ENCODE measurements at places on chromosomes 5 and 9.
A peak's percentile ranks its signal among the peaks of the same experiment; 100 is the strongest.

- no peak for DNase-seq
These were observed 6.3 kb upstream of the DNAJB5 start for GRCh38 chr9:34983209-34983608.

- no peak for DNase-seq
These were observed 3.8 kb downstream of the TGFBI start for GRCh38 chr5:136032564-136032963.

- DNase-seq, result no peak
These were observed 2.4 kb upstream of the TRMT10B start for GRCh38 chr9:37751186-37751585.

DNA sequence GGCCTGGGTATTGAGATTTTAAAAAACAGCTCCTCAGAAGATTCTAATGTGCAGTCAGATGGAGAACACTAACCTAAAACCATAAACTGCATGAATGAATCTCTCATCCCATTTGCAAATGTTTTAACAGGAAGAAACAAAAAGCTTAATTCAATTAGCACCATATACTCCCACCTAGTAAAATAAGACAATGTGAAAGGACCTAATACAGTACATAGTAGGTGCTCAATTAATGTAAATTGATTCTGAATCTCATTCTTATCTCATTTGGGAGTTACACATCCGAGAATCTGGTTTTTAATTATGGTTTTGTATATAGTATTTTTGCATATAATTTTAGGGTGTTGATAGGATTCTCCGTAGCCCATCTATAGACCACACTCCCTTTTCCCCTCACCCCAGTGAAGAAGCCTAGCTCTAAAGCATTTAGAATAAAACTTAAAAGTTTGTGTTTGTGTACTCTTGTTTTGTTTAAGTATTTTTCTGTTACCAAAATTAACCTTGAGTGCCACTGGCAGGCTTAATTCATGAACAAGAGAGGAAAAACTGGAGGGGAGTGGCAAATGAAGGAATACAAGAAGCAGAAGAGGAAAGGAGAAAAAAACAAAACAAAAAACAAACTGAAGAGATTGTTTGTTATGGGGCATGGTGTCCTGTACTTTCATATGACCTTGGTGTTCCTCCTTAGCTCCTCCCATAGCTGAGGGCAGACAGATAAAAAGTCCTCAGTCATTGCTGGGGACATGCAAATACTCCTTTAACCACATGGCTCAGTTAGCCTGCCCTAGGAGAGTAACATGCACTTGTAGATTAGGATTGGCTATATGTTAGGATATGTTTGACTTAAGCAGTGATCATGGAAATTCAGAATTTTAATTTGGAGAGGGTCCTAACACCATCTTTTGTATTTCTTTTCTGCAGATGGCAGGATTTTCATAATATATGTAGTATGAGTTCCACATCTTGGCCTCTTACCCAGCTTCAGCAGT lies 1.2 kb downstream of the RNF14 start:
- no peak for DNase-seq

DNA sequence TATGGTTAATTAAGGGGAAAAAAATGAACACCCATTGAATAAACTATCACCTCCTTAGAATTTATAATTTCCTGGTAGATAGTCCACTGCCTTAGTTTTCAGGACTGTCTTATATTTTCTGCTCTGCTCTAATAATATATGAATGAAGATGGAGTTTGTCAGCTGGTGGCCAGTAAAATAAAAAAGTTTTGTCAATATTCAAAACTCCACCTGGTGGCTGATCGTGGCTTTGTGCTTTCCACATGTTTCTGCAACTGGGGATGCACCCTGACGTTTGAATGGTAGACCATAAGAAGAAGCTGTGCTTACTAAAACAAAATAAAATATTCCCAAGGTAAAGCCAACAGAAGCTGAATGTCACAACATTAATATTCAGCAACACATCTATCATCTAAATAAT lies 286.6 kb upstream of the IZUMO3 start:
- DNase-seq, result peak; percentile 1

DNA sequence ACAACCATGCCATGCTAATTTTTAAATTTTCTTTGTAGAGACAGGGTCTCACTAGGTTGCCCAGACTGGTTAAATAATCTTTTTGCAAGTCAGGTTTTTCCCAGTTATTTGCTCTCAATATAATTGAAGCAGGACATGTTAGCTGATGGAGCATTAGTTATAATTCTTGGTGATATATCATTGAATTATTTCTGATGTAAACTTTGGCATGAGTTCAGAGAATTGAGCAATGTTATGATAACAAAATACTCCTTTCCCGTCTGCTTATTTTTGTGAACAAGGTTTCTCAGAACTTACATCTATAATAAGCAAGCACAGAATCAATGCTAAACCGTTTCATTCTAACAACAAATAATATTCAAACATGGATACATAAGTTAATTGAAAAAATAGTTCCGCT lies 37.8 kb downstream of the BHMT start:
- no peak for DNase-seq

GRCh38 chr9:116103976-116104820 lies 49.4 kb upstream of the PAPPA start:
- DNase-seq, result no peak

- DNase-seq, result no peak
These were observed 127.8 kb downstream of the SEC61B start for GRCh38 chr9:99349870-99350269.

GRCh38 chr9:88326015-88326414 lies 62.2 kb upstream of the SPIN1 start:
- DNase-seq, result no peak

GRCh38 chr5:72812488-72812887 lies 4.0 kb upstream of the TNPO1 start:
- no peak for DNase-seq

- DNase-seq, result no peak
These were observed 64.5 kb upstream of the RNF130 start for GRCh38 chr5:180135967-180136629.

GRCh38 chr5:6471252-6471651 lies 22.6 kb downstream of the UBE2QL1 start:
- no peak for DNase-seq

- DNase-seq, result no peak
These were observed 84.2 kb downstream of the ADGRV1 start for GRCh38 chr5:90642706-90643229.

DNA sequence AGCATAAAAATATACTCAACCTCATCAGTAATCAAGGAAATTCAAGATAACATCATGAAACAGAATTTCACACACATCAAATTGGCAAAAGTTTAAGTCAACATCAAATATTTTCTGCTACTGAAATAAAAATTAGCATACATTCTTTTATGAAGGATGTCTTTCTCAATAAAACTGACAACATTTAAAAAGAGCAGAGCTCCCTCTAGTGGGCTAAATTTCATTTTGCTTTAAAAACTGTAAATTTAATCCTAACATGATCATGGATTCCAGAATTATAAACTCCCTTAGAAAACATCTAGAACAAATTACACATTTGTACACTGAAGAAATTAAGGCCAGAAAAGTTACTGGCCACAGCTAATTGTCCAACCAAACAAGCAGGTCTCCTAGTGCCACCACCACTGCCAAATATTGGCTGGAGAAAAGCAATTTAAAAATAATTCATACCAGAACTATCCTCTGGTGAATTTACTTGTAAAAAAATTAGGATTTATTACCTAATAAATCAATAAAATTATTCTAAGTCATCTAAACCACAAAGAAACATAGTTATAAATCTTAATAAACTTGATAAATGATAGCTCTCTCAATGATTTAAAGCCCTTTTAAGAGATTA lies 31.2 kb downstream of the DEPDC1B start:
- no peak for DNase-seq

- no peak for DNase-seq
These were observed 70.1 kb upstream of the RAPGEF1 start for GRCh38 chr9:131809941-131810344.

GRCh38 chr5:168991311-168991710 lies 309.6 kb downstream of the SLIT3 start:
- no peak for DNase-seq

- no peak for DNase-seq
These were observed 24.4 kb upstream of the COL5A1 start for GRCh38 chr9:134617246-134617645.

- DNase-seq, result no peak
These were observed 29.6 kb downstream of the KCNIP1 start for GRCh38 chr5:170533383-170533782.

GRCh38 chr5:136141561-136141960 lies 8.9 kb downstream of the SMAD5 start:
- DNase-seq, result no peak

DNA sequence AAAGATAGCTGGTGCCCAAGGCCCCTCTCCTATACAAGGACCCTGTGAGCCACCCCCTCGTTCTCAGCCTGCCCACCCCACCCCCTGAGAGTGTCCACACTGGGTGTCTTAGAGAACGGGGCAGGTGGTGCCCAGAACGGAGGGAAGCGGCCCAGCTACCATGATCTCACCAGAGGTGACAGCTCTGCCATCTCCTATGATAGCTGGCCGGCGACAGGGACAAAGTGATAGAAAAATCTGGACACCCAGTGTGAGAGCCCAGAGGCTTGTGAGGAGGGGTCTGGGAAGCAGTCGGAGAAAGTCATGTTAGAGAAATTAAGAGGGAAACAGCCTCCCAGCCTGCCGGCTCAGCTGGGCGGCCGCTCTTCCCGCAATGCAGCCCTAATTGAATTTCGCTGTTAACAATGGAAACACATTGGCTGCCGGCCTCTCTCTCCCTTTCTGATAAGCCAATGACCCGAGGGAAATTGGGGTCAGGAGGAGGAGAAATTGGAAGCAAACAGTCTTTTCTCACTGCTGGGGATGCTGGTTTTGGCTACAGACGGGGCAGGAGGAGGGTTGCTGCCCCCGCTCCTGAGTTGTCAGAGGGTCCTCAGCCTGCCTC lies 32.3 kb downstream of the HK3 start:
- DNase-seq, result peak; percentile 50

- no peak for DNase-seq
These were observed 158.3 kb upstream of the PITX1 start for GRCh38 chr5:135192351-135192750.

DNA sequence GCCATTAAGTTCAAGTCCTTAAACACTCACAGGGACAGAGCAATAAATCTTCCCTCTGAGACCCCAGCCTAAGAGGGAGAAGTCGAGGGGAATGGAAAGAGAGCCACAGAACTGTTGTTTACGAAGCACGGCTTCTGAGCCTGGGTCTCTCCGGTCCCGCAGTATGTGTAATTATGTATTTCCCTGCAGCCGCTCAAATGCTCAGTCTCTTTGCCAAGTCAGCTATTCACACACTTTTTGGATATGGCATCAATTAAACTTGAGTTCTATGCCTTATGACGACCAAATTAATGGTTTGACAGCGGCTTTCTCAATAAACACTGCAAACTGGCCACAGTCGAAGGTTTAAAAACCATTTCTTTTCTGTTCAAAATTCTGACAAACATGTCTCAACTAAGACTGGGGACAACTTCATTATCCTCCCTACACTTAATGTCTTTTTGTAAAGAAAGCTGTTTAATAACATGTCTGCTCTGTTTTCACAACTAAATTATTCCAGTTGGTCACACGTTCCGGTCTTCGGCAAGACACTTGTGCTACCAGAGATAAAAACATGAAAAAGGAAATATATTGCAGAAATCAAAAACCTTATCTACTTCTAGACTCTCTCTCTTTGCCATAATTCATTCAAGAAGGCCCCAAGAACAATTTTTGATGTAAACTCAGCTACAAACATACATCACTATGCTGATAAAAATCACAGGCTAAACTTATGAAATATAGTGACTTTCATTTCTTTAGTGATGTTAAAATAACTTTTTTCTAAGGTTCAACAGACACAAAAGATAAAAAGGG lies 203.2 kb downstream of the GAPVD1 start:
- DNase-seq, result no peak

DNA sequence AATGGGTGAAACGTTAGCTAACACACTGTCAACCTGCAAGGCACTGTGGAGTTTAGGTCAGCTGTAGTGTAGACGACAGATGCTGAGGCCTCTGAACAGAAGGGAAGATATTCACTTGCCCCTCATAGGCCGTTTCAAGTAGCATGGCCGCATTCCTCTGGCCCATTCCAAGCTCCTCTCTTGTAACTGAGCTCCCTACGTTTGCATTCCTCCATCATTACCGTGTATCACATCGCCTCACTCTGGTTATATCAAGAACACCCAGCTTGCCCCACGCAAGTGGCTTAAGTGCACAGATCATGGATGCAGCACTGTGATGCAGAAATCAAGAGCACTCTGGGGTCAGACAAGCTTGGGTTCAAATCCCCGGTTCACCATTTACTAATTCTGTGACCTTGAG lies 43.3 kb downstream of the PRELID2 start:
- no peak for DNase-seq

DNA sequence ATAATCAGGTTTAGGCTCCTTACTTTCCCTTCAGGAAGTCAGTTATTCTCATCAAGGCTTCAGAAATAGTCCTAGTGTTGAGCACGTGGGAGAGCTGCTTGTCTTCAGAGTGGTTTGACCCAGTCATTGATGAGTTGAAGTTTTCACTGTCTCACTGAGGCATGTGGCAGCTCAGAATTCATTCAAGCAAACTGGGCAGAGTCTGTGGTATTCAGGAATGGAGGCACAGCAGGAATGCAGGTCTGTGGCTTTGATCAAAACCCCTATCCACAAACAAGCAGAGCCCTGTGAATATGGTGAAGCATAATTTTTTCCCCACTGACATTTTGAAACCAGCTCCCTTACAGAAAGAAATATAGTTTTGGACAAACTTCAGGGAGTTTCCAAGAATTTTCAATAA lies 207.3 kb downstream of the CD180 start:
- no peak for DNase-seq

GRCh38 chr5:135371622-135372232 lies 27.3 kb downstream of the MACROH2A1 start:
- no peak for DNase-seq

DNA sequence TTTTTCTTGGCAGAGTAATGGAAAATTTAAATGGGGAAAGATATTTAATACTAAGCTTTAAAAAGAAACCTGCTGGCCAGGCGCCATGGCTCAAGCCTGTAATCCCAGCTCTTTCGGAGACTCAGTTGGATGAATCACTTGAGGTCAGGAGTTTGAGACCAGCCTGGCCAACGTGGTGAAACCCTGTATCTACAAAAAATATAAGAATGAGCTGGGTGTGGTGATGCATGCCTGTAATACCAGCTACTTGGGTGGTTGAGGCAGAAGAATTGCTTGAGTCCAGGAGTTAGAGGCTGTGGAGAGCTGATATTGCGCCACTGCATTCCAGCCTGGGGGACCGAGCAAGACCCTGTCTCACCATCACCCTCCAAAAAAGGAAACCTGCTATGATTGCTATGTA lies 32.8 kb downstream of the TUT7 start:
- DNase-seq, result no peak
